Spleen (tissue), 13 donors: ENCODE measurements at places on chromosomes 11 and 22. TPM values are rescaled to one million over a fixed set of nuclear protein-coding genes. Genes with fewer than 3 reads are reported as not detected.
A peak's percentile ranks its signal among the peaks of the same experiment; 100 is the strongest.

MSANTD4 gene
- total RNA-seq = 14.8 TPM

RAB38 gene
- 2.0 TPM for total RNA-seq

DNA sequence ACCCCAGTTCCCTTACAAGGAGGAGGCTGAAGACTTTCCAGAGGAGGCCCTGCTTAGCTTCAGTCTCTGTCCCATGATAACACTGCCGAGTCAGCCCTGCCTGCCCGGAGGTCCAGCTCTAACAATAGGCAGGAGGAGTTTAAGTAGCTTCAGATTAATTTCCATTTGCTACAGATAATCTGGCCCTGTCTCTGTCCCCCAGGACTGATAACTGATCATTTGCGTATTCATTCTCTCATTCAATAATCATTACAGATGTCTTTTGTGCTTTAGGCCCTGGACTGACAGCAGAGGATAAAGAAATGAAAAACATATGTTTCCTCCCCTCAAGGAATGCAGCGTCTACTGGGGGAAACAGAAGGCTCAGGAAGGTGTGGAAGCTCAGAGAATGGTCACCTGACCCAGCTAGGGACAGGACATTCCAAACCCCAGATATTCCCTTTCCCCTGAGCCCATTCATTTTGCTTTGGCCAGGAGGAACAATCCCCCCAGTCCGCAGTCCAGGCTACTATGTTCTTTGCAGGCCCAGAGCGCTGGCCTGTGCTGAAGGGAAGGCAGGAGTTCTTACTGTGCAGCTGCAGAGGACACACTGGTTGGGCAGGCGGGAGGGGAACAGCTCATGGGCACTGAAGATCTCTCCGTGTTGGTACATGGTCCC, 20.8 kb downstream of the CHRDL2 start:
- DNase-seq = no peak

DNA sequence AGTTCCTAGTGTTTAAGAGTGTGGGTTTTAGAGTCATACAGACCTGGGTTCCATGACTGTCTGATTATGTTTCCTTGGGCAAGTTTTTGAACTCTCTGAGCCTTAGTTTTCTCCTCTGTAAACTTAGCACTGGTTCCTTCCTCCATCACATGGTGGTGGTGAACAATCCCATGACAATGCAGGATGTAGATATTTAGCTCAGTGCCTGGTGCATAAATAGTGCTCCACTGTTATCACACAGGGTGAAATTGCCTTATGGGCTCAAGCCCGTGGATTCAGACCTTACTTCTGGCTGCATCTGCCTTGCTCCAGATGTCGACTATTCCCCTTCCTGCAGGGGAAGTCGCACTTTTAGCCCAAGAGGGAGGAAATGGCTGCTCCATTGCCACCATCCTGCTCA, 62.7 kb downstream of the LDLRAD3 start:
- no peak for DNase-seq

- peak; percentile 82 for DNase-seq
Observed at GRCh38 chr11:73173755-73174494, 31.8 kb upstream of the FCHSD2 start.

GRCh38 chr11:2685566-2686359, 14.0 kb downstream of the KCNQ1OT1 start:
- peak; percentile 51 for DNase-seq

DNA sequence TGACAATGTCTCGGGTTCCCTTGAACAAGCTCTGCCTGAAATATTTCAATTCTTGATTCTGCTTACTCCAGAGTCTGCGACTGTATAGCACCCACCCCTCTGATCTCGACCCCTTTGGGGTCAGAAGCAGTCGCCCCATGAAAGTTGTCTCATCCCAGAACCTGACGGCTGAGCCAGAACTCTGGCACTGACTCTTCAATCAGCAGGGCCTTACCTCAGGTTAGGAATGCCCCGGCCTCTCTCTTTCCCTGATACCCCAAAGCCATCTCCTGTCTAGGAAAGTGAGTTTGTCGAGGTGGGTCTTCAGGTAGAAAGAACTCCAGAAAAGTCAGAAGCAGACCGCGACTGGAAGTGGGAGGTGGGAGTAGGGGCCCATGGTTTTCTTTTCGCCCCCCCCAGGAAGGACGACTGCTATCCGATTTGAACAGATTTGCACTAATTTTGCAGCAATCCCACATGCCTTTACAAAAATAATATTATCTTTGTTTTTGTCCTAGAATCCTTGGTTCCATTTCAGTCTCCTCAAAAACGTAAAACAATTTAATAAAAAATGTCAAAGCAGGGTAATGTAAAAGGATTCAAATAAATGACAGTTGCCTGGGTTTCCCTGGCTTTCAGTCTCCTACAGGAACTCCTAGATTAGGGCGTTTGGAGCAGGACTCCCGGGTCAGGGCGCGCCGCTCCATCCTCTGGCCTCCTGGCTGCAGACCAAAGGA, 898 bp upstream of the ROBO3 start:
- DNase-seq = no peak

- no peak for DNase-seq
Observed at GRCh38 chr11:7524462-7525235, 10.8 kb downstream of the PPFIBP2 start.

- no peak for DNase-seq
Observed at GRCh38 chr22:46968359-46968740, 205.9 kb downstream of the TBC1D22A start.

DNA sequence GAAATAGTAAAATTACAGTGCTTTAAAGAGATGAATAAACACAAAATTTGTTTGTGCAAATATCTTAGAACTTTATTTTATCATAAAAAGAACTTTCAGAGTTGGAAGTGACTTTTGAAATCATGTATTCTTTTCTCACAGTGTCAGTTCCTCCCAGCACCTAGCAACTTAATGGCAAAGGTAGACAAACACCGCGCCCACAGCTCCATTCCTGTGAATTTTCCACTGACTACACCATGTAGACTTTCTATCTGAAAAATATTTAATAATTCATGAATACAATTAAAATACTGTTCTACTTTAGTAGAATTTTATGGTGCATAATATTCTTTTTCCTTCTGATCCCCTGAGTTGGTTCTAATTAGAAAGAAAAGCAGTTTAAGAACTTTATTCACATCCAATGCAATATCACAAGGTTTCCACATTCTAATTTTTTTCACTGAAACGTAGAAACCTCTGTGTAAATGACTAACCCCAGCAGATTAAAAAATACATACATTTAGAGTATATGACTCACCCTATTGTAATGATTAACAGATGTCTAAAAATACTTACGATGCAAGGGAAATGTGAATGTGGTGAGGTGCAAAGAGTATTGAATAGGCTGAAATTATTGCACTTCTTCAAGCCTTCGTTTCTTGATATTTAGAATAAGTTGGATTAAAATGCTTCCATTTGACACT, 218.2 kb upstream of the CCDC179 start:
- DNase-seq = no peak

GRCh38 chr22:46547883-46548244, 10.4 kb upstream of the CELSR1 start:
- peak; percentile 72 for DNase-seq

- DNase-seq = no peak
Observed at GRCh38 chr11:33344611-33345010, 87.4 kb downstream of the HIPK3 start.

DNA sequence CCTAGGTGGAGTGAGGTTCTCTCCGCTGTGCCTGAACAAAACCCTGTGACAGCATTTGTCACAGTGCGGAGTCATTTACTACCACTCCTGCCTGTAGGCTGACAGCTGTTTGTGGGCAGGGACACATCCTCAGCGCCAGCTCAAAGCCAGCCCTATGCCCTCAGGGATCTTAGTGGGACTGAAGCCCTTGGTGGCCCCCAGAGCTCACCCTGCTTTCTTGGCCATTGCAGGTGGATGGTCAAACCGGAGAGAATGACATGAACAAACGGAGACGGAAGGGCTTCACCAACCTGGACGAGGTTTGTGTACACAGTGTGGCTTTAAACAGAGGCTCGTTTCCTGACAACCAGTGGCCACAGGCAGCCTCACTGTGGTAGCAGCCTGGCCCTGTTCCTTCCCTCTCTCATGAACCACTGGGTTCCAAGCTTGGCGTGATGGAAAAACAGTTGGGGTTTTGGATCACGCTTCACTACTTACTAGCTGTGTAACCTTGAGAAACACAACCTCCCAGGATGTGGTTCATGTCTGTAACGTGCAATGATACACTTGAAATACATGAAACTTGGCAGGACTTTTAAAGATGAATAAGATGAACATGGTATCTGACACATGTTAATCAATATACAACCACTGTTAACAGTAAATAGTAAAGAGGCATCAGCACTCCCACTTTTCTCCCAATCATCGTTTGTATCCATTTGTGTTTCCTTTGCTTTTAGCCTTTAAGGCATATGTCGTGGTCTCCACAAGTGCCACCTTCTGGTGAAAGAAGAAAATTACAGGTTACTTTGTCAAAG, 125.8 kb downstream of the MICAL2 start:
- no peak for DNase-seq

DNA sequence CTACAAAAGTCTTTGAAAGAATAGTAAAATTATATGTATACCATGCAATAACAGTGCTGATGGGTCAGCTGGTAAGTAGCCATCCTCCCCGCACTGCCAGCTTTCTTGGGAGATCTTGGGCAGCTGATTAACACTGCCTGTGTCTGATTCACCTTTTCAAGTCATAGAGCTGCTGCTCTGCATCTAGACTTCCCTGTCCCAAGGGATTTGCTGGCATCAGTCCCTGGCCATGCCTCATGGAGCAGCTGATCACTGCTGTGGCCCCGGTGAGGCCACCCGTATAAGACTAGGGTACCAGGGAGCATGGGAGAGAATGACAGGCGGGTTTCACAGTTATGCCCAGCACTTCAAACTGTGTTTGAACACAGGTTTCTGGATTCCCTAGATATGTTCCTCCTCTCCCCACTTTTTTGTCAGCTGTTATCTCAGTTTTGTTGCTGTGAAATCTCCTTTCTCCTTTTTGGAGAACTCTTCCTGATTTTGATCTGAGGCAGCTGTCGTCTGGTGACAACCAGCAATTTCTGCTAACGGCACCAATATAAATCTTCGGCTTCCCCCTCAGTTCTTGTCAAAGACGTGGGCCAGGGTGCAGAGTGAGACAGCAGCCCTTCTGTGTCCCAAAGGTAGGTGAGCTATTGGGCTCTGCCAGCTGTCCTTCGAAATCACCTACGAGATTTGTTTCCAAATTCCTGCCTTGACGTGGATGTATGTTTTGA, 438.9 kb downstream of the NTM start:
- no peak for DNase-seq
